Bronchus fibroblast of lung (primary cell): ENCODE measurements at places on chromosomes 13 and 19. TPM values are rescaled to one million over a fixed set of nuclear protein-coding genes. Genes with fewer than 3 reads are reported as not detected.

Gene ADGRE3
- total RNA-seq = not detected in 2 replicates

Gene DCT
- not detected in 2 replicates for total RNA-seq

Gene DCLK1
- total RNA-seq = 1.3 and 1.8 TPM in 2 replicates

Gene ETV2
- total RNA-seq = 0.89 and 1.5 TPM in 2 replicates

Gene SIAH3
- total RNA-seq = under 0.01 TPM in 1 of 2 replicates, not detected in the other

Gene CYP4F2
- not detected in 2 replicates for total RNA-seq

Gene SYNE4
- total RNA-seq = 0.15 and 0.17 TPM in 2 replicates

Gene SLITRK5
- total RNA-seq = 4.2 and 4.9 TPM in 2 replicates

Gene TJP3
- total RNA-seq = not detected in 2 replicates

Gene ARHGAP33
- 6.5 and 14.1 TPM in 2 replicates for total RNA-seq

Gene ZNF260
- 6.5 and 6.6 TPM in 2 replicates for total RNA-seq

Gene PRR12
- total RNA-seq = 4.9 and 6.2 TPM in 2 replicates

Gene ZFP36
- total RNA-seq = 35.8 and 38.3 TPM in 2 replicates

Gene ZNF584
- 8.2 and 13.1 TPM in 2 replicates for total RNA-seq

Gene KDM4B
- 9.2 and 9.6 TPM in 2 replicates for total RNA-seq

Gene PIH1D1
- total RNA-seq = 103 TPM in 2 replicates

Gene RCBTB2
- 4.7 and 5.2 TPM in 2 replicates for total RNA-seq

Gene KLK3
- not detected in 2 replicates for total RNA-seq

Gene NDUFA7
- total RNA-seq = 51.6 and 59.5 TPM in 2 replicates

Gene ZNF235
- total RNA-seq = 0.45 and 1.3 TPM in 2 replicates

Gene ZNF700
- 3.9 and 5.4 TPM in 2 replicates for total RNA-seq

Gene ADAMTSL5
- 1.2 and 2.0 TPM in 2 replicates for total RNA-seq

Gene ZFR2
- total RNA-seq = not detected in 2 replicates

Gene C19orf33
- total RNA-seq = 8.7 and 21.1 TPM in 2 replicates

Gene ZFP82
- total RNA-seq = 1.8 and 2.4 TPM in 2 replicates

Gene ICAM5
- 2.9 and 3.6 TPM in 2 replicates for total RNA-seq

Gene ZNF154
- 1.0 and 1.3 TPM in 2 replicates for total RNA-seq

Gene GPR4
- under 0.01 and 0.17 TPM in 2 replicates for total RNA-seq

Gene FFAR3
- not detected in 2 replicates for total RNA-seq

Gene NUFIP1
- total RNA-seq = 3.9 and 4.5 TPM in 2 replicates

Gene ZNF540
- 0.30 and 0.50 TPM in 2 replicates for total RNA-seq

Gene METTL21C
- not detected in 2 replicates for total RNA-seq

Gene SIGLEC8
- not detected in 2 replicates for total RNA-seq

Gene GAMT
- total RNA-seq = 37.5 and 55.8 TPM in 2 replicates

Gene RFPL4AL1
- not detected in 2 replicates for total RNA-seq

Gene STOML3
- not detected in 2 replicates for total RNA-seq

Gene TUBA3C
- total RNA-seq = not detected in 2 replicates

Gene C1QTNF9
- not detected in 2 replicates for total RNA-seq

Gene KLK2
- total RNA-seq = 0.89 TPM in 1 of 2 replicates, not detected in the other

Gene IL4I1
- total RNA-seq = 0.17 and 0.30 TPM in 2 replicates

Gene FGF14
- under 0.01 and 0.15 TPM in 2 replicates for total RNA-seq

Gene VSTM1
- total RNA-seq = not detected in 2 replicates

Gene ZSCAN22
- total RNA-seq = 1.6 and 1.8 TPM in 2 replicates

Gene WDR62
- 12.2 and 12.9 TPM in 2 replicates for total RNA-seq

Gene ZNF665
- total RNA-seq = 2.1 and 7.6 TPM in 2 replicates

Gene PCP2
- not detected in 2 replicates for total RNA-seq

Gene INSL3
- total RNA-seq = not detected in 2 replicates

Gene INTS6
- total RNA-seq = 19.3 and 20.3 TPM in 2 replicates

Gene GRK1
- total RNA-seq = not detected in 2 replicates

Gene CRX
- not detected in 2 replicates for total RNA-seq

Gene TRAPPC6A
- 10.1 and 13.2 TPM in 2 replicates for total RNA-seq

Gene TNFAIP8L1
- total RNA-seq = 5.4 and 6.5 TPM in 2 replicates

Gene MAP3K10
- 4.9 and 5.1 TPM in 2 replicates for total RNA-seq

Gene FGF21
- not detected in 2 replicates for total RNA-seq

Gene C5AR2
- total RNA-seq = 0.30 TPM in 1 of 2 replicates, not detected in the other

Gene GPR183
- not detected in 2 replicates for total RNA-seq

Gene CACNG6
- not detected in 2 replicates for total RNA-seq

Gene FSTL3
- 81.8 and 89.3 TPM in 2 replicates for total RNA-seq

Gene SAMD1
- total RNA-seq = 31.4 and 33.9 TPM in 2 replicates

Gene TRAPPC5
- total RNA-seq = 75.8 and 93.9 TPM in 2 replicates
